ENCODE measurements at places on chromosomes 6 and 20. TPM values are rescaled to one million over a fixed set of nuclear protein-coding genes. Genes with fewer than 3 reads are reported as not detected.
A peak's percentile ranks its signal among the peaks of the same experiment; 100 is the strongest.

GRCh38 chr6:93581371-93581770 lies 162.0 kb upstream of the EPHA7 start:
- DNase-seq, result no peak

GRCh38 chr6:150987371-150987828 lies 121.9 kb downstream of the MTHFD1L start:
- DNase-seq, result no peak

GRCh38 chr20:24768713-24769601 lies 180.1 kb upstream of the CST7 start:
- DNase-seq, result no peak

DNA sequence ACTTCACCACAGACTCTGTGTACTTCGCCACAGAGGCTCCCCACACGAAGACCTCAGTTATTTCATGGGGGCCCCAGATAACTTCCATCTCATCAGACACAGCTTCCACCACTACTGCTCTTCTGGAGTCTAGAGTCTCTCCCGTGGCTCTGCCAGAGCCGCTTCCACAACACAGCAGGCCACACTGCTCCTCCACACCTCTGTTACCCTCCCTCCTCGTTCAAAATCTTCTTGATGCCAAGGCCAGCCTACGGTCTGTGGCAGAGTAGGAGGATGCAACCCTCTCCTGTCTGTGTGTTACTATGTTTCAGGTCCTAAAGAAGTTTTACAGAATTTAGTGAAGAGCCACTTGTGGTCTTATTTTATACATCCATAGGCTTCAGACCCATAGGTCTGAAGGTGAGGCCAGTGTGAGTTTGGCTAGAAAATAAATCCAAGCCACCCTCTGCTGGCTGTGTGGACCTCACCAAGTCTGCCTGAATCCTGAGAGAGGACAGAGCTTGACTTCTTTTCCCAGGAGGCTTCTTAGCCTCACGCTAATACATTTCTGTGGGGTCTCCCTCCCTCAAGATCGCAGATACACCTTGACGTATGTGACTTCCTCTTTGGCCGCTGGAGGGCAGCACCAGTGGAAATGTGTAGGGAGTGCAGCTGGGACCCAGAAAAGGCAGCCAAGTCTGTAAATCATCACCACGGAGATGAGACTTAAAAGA lies 197.7 kb downstream of the FAXC start:
- DNase-seq, result no peak

DNA sequence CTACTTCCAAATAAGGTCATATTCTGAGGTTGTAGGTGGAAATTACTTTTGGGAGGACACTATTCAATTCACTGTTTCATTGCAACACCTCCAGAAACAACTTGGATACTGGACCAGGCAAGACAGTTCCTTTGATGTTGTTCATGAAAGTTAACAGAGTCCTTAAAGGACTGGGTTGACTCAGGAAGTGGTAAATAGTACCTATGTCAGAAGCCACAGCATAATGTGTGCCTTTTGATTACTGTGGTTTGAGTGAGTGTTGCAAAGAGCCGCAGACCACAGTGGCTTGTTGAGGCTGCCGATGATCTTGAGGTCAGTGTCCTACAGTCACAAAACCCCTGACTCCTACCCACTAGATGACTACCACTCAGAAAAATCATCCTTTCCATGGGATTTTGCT lies 10.9 kb downstream of the IL20RA start:
- DNase-seq, result no peak

- DNase-seq, result no peak
Measured at GRCh38 chr6:33723371-33724085, 12.0 kb upstream of the UQCC2 start.

The CCR6 gene
- not detected for total RNA-seq

The C20orf144 gene
- not detected for total RNA-seq

GRCh38 chr20:19404826-19405225 lies 192.4 kb downstream of the SLC24A3 start:
- no peak for DNase-seq

DNA sequence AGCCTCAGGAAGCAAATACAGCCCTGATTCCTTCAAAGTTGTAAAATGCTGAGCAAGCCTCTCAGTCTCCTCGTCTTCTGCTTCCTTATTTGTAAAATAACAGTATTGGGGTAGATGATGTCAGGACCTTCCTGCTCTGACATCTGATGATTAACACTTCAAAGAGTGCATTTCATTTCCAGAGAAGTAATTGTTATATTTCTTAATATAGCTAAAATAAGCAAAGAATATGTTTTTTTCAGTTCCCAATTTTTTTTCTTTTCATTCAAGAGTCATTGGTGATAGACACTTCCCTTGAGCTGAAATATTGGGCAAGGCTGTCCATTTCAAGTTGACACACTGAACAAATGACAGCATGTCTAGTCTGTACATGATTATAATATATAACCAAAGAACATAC lies 53.4 kb downstream of the SLX4IP start:
- DNase-seq, result no peak

DNA sequence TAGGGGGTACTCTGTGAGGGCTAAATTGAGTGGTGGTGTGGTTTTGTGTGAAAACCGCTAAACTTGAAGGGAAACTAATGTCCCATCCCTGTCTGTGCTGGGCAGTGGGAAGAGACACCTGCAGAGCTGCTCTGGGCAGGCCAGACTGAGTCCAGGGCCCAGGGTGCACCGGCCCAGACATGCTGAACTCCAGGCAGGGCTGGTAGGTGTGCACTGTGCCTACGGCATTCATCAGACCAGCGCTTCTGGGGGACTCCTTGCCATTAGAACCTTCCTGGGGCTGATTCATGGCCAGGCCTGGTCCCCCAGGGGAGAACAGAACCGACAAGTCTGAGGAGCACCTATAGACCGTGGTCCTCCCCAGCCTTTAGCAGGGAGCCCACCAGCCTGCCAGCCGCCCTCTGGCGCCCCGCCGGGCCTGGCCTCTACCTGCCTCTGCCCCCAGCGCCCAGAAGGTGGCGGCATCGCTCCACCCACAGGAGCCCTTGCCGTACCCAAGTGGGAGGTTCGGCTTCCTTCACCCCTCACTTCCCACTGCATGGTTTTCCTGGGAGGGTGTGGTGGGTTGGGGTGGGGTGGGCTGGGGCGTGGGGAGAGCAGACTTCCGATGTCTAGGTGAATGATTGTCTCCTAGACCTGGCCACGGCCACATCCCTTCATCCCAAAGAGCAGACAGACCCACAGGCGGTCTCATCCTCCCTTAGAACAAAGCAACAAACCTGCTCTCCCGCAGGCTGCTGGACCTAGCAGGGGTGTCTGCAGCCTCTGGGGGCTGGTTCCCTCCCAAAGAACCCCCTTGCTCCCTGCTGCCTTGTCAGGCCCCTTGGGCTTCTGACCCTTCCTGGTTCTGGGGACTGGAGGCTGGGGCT lies 15.5 kb downstream of the CCDC167 start:
- peak; percentile 41 for DNase-seq

DNA sequence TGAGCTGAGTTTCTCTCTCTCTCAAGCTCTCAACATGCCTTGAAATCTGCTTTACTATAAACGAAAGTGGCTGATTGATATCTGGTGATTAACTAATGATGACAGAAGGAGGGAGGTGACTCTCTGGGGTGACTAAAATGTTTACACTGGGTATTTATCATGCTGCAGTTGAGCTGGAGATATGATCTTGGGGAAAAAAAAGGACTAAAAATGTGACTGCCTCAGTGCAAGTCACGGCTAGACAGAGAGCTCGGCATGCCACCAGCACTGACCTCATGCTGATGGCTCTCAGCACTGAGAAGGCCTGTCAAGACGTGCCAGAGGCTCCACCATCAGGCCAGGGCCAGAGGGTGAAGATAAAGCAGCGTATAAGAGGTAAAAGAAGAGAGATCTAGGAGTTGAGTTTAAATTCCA lies 103.1 kb upstream of the SPACA1 start:
- DNase-seq, result peak; percentile 44

DNA sequence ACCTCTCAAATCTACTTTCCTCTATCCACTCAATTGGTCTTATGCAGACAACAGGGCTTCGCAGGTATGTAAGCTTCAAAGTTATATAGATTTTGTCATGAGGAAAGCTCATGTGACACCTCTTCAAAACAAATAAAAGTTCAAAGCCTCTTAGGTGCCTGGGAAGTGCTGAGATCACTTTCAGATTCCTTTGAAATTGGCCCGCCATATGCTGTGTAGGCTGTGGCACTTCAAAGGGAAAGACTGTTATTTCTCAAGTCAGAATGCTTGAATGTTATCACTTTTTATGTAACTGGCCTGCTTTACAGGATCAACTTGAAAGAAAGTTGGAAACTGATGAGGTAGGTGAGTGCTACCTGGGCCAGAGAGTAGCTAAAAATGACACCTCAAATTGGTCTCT lies 67.1 kb upstream of the GFRAL start:
- no peak for DNase-seq

The HLA-DOA gene
- 34.1 TPM for total RNA-seq

The TDRD6 gene
- total RNA-seq, result 1.2 TPM

DNA sequence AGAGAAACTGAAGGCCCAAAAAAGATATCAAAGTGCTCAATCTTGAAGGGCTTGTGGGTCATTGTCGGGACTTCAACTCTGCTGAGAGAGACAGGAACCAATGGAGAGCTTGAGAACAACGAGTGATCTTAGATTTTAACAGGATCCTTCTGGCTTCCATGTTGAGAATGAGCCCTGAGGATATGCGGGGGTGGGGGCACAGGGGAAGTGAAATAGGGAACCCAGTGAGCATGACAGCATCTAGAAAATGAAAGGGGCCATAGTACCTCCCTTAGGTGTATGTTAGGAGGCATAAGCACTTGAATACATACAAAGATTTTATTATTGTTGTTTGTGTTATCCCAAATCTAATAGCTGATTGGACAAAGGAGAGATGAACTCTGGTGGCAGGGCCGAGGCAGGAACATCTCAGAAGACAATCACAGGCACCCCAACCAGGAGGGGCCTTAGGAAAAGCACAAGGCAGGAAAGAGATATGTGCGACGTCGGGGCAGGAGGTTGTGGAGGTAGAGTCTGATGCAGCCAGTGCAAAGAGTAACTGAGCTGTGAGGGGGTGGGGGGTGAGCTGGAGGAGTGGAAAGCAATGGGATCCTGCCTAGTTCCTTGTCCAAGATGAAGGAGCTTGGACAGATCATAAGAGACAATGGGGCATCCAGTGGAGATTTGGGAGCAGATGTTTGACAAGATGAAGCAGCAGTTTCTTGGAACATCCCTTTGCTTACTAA lies 10.4 kb downstream of the TGM6 start:
- DNase-seq, result no peak

GRCh38 chr6:139650941-139651340 lies 276.5 kb upstream of the CITED2 start:
- no peak for DNase-seq

DNA sequence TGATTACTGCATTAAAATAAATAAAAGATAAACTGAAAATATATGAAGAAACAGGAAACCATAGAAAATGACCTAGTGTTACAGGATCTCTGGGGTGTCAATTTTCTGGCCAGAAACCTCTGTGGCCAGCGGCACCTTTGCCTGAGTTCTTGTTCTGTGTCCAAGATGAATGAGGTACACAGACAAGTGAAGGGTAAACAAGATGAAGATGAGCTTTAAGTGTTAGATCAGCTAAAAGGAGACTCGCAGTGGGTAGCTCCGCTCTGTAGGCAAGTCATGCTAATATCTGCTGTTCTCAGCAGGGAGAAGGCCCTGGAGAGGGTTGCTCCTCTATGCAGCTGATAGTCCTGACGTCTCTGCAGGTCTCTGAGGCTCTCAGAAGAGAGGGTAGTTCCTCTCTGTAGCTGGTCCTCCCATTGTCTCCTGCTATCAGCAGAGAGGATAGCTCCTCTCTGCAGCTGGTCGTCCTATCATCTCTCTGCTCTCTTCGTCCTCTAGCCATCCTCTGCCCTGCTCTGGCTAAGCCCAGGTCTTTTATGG lies 35.9 kb upstream of the TBC1D22B start:
- DNase-seq, result no peak

DNA sequence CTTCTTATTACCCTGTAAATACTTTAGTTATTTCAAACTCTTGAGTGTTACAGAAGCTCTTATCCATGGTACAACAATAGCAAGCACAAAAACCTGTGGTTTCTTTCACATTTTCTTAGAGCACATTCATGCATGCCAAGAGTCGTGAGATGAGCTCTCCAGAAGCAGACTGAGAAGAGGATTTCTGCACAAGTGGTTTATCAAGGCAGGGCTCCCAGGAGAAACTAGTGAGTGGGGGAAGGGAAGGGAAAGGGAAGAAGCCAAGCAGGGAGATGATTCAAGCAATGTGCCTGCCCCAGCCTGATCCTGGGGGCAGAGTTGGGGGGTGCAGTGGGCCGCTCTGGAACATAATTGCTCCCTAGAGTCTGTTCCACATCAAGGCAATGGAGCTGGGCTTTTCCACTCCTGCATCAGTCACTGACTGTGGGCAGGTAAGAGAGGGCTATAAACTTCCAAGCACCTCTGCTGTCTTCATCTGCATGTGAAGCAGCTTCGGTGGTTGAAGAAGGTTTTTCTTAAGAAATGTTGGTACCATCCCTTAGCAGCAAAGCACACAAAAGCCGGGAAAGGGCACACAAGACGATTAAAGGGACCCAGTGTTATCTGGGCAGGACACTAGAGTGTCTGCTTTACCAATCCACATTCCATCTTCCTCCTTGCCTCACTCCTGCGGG lies 152.1 kb downstream of the PLCB4 start:
- DNase-seq, result no peak

DNA sequence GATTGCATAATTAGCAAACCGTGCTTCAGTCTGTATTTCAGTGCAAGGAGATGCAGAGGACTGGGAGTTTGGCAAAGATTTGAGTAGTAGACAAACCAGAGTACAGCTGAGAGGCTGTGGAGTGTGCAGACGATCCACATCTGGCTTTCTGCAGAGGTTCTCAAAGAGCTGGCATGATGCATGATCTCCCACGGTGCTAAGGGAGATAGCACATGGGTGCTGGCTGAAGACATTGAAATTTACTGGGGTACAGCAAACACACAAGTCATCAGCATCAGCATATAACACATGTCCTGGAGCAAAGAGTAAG lies 79.0 kb upstream of the FAM184A start:
- DNase-seq, result no peak

The SLC22A3 gene
- 16.1 TPM for total RNA-seq

GRCh38 chr6:166779381-166779780 lies 152.3 kb upstream of the RPS6KA2 start:
- DNase-seq, result no peak

- no peak for DNase-seq
Measured at GRCh38 chr6:56550301-56550700, 92.4 kb downstream of the DST start.

DNA sequence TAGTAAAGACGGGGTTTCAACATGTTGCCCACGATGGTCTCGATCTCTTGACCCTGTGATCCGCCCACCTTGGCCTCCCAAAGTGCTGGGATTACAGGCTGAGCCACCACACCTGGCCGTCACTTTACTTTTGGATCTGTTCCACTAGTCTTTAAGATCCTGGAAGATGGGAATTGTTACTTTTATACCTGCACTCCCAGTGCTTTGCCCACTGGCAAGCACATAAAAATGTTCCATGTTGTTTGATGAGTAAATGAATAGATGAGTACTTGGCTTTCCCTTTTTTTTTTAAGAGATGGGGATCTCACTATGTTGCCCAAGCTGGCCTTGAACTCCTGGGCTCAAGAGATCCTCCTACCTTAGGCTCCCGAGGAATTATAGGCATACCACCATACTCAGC lies 84.8 kb upstream of the SASH1 start:
- no peak for DNase-seq

GRCh38 chr6:129766959-129767728 lies 57.2 kb upstream of the ARHGAP18 start:
- no peak for DNase-seq

GRCh38 chr20:37342231-37343177 lies 3.4 kb upstream of the SRC start:
- no peak for DNase-seq
